ENCODE measurements at places on chromosomes 12 and 14. TPM values are rescaled to one million over a fixed set of nuclear protein-coding genes. Genes with fewer than 3 reads are reported as not detected.

DNA sequence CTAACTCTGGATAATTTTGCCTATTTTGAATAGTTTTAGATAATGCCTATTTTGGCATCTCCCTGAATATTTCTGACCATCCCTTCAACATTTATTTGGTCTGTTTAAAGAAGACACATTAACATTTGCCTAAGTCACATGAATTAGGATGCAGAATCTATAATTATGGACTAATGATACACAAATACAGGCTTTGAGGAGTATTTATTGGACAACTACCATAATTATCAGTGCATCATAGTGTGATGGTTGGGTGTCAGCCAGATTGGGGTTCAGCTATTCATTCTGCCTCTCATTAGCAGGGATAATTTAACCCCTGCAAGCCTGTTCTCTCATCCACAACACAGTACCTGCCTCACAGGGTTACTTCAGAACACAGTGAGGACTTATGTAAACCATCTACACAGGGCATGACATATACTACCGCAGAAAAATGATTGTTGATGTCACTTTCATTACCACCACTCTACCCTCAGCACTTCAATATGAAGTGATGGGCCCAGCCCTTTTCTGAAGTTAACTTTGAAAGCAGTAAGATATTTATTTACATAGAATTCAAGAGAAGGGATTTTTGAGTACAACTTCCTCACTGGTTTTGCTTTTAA, 14.4 kb downstream of the PRKCH start:
- peaks cover 72% of the 10 kb centered on the region for H3K4me1 ChIP-seq
- no peak for DNase-seq
- H3K27ac ChIP-seq, result peak overlapping the region; percentile 90
- H3K4me3 ChIP-seq, result peak overlapping the region; percentile 51
- H3K36me3 ChIP-seq, result peaks cover 11% of the 10 kb centered on the region

DNA sequence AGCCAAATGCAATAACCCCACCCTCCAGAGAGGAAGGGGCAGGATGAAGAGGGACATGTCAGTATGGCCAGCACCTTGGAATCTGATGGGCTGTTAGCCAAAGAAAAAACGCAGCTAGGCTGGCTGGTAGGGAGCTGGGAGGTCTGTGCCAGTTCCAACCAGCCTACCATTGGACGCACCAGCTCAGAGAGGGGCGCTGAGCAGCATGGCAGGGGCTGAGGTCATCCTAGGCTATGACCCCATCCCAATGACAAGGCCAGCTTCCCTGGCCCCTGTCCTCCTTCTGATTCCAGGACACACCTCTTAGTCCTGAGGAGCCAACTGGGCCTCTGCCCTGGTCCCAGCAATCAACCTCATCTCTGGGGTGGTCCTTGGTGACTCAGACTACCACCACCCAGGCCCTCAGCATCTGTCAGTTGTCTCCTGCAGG, 12.2 kb downstream of the ACTN1 start:
- DNase-seq, result no peak
- H3K36me3 ChIP-seq, result peaks cover 13% of the 10 kb centered on the region
- no peak overlapping the region for H3K27ac ChIP-seq
- H3K27me3 ChIP-seq, result no peaks in the 10 kb centered on the region
- peaks cover 39% of the 10 kb centered on the region for H3K4me1 ChIP-seq
- no peak overlapping the region for H3K4me3 ChIP-seq

- H3K27me3 ChIP-seq, result no peaks in the 10 kb centered on the region
- no peak overlapping the region for H3K27ac ChIP-seq
- H3K4me1 ChIP-seq, result no peaks in the 10 kb centered on the region
- H3K36me3 ChIP-seq, result no peaks in the 10 kb centered on the region
- H3K4me3 ChIP-seq, result no peak overlapping the region
- no peak for DNase-seq
Observed at GRCh38 chr12:41769810-41770209, 374.9 kb downstream of the GXYLT1 start.

DNA sequence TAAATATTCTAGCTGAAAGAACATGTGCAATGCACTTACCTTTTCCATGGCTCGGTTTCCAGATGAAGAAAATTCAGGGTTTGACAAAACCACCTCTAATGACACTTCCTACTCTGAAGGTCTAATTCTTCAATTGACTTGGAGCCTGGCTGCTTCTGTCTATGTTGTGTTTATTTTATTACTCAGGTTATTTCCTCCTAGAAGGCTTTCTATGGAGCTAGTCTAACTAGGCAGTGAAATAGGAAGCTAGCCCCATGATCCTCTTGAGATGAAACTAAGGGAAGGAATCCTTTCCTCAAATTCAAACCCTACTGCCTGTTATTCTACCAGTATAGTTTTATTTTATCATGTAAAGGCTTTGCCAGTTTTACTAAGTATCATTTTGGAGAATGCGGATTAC, 20.9 kb upstream of the IFNG-AS1 start:
- no peak overlapping the region for H3K27ac ChIP-seq
- H3K4me3 ChIP-seq, result no peak overlapping the region
- DNase-seq, result no peak
- H3K4me1 ChIP-seq, result no peaks in the 10 kb centered on the region
- H3K27me3 ChIP-seq, result peaks cover 9% of the 10 kb centered on the region

GRCh38 chr12:106280106-106280505, 22.4 kb upstream of the TCP11L2 start:
- H3K27me3 ChIP-seq, result peaks cover 27% of the 10 kb centered on the region
- H3K27ac ChIP-seq, result no peak overlapping the region
- H3K4me3 ChIP-seq, result no peak overlapping the region
- no peak for DNase-seq
- H3K4me1 ChIP-seq, result peaks cover 9% of the 10 kb centered on the region

DNA sequence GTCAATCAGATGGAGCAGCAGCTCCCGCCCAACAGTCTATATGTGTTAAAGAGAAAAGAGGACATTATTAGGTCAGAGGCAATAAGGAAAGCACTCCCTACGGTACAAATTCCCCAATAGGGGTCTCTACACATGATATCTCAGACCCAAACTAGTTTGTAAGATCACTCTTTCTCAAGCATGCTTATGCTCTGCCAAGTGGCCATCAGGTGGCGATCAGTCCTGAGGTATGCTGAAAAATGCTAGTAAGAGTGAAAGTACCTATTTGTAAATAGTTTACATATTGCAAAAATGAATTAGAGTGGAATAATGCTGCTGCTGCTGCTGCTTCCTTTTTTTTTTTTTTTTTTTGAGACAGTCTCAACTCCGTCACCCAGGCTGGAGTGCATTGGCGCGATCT, 61.0 kb downstream of the CPM start:
- no peaks in the 10 kb centered on the region for H3K27me3 ChIP-seq
- H3K27ac ChIP-seq, result no peak overlapping the region
- H3K4me3 ChIP-seq, result no peak overlapping the region
- peaks cover 13% of the 10 kb centered on the region for H3K4me1 ChIP-seq
- DNase-seq, result no peak
- H3K36me3 ChIP-seq, result peaks cover 45% of the 10 kb centered on the region

KCNK10 gene
- not detected for total RNA-seq

KRT80 gene
- total RNA-seq, result not detected

DLK1 gene
- not detected for total RNA-seq

FLRT2 gene
- not detected for total RNA-seq

Data from activated T-helper 2 cell treated with anti-CD3 and anti-CD28 coated beads, Interferon-gamma antibody, Interleukin-2, Interleukin-4, amounts not matched to agents 10 μg/mL and 5 μg/mL and 100 μg/mL, durations not matched to agents 14 hours and 24 hours and 36 hours (primary cell).